MV-4-11 (cell line): ENCODE measurements at places on chromosomes 4 and X.

- no peak for DNase-seq
Observed at GRCh38 chrX:39176105-39176504, 374.8 kb downstream of the MID1IP1 start.

DNA sequence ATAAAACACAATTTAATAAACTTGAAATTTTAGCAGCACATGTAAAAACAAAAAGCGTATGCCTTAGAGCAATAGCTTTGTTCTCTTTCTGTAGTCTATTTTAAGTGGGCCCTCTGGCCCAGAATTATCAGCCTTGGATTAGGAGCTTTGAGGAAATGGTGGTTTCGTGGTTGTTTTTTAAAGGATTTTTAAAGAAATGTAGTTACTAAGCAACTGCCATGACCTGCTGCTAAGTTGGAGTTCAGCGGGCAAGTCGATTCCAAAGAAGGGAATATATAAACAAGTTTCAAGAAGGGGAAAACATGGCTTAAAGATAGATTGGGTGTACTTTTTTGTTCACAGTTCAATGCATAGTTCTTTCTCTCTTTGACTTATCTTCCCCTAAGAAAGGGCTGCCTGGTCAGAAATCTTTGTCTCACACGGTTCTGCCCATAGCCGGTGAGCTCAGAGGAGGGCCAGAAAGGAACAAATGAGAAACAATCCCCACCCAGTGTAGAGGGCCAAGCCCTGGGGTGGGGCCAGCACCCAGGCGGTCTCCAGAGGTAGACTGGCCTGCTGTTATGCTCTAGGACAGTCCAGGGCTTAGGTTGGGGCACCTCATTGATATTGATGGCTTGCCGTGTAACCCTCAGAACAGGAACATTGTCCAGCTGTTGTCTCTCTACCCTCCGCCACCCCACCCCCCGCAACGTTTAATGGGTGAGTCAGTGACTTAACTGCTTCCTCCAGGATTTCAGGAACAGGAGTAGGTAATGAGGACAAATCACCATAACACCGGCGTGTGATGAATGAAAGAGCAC, 32.5 kb downstream of the DLG3 start:
- peak; percentile 78 for DNase-seq

- no peak for DNase-seq
Observed at GRCh38 chrX:54358424-54359211, 772 bp upstream of the WNK3 start.

GRCh38 chr4:97987019-97987648, 156.1 kb downstream of the STPG2 start:
- DNase-seq, result no peak

- peak; percentile 36 for DNase-seq
Observed at GRCh38 chrX:9376111-9376510, 88.7 kb upstream of the TBL1X start.

DNA sequence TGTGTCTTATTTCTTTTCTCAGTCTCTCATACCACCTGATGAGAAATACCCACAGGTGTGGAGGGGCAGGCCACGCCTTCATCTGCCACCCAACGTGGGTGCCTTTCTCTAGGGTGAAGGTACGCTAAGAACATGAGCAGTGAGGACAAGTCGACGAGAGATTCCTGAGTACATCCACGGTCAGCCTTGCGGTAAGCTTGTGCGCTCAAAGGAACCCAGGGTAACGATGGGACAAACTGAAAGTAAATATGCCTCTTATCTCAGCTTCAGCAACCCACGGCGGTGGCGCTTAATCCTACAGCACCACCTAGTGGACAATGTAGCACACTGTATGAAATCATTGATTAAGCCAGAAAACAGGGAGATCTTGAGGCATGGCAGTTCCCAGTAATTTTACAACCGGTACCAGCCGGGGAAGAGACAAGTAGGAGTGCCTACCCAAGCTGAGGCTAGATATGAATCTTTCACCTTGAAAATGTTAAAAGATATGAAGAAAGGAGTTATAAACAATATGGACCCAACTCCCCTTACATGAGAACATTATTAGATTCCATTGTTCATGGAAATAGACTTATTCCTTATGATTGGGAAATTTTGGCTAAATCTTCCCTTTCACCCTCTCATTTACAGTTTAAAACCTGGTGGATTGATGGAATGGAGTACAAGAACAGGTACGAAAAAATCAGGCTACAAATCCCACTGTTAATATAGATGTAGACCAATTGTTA, 63.0 kb downstream of the ZNF732 start:
- DNase-seq, result peak; percentile 72

DNA sequence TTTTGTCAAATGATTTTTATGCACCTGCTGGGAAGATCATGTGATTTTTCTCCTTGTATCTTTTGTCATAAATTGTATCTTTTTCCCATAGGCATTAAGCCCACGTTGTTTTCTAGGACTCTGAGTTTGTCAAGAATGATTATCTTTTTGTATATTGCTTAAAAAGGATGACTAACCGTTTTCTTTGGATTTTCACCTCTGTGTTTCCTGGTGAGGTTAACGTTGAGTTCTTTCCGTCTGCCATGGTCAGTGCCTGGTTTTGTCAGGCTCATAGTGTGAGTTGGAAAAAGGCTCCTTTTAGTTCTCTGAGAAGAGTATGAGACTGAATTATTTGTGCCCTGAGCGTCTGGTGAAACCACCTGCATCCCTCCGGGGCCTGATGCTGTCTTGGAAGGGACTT, 21.9 kb downstream of the PCGF3 start:
- no peak for DNase-seq

- DNase-seq, result no peak
Observed at GRCh38 chrX:36035550-36035949, 116.0 kb downstream of the CFAP47 start.

- no peak for DNase-seq
Observed at GRCh38 chr4:24971192-24971591, 58.4 kb upstream of the CCDC149 start.

- DNase-seq, result no peak
Observed at GRCh38 chr4:120218981-120219380, 152.3 kb upstream of the MAD2L1 start.

DNA sequence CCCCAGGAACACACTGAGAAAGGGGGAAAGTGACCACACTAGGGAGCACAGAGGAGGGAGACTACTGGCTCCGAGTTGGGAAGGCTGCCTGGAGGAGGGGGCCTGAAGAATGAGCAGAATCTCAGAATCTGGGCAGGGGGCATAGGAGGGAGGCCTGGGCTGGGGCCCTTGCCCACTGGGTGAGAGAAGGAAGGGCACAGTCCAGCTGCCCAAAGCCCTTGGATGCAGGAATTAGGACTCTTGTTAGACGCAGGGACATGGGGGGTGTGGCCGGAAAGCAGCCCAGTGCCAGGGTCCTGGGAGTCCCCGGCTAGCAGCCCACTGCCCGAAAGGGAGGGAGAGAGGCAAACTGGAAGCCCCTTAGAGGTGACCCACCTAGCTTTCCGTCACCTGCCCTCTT, 1.9 kb upstream of the DUSP9 start:
- no peak for DNase-seq

- no peak for DNase-seq
Observed at GRCh38 chrX:20029728-20030127, 38.9 kb upstream of the BCLAF3 start.

DNA sequence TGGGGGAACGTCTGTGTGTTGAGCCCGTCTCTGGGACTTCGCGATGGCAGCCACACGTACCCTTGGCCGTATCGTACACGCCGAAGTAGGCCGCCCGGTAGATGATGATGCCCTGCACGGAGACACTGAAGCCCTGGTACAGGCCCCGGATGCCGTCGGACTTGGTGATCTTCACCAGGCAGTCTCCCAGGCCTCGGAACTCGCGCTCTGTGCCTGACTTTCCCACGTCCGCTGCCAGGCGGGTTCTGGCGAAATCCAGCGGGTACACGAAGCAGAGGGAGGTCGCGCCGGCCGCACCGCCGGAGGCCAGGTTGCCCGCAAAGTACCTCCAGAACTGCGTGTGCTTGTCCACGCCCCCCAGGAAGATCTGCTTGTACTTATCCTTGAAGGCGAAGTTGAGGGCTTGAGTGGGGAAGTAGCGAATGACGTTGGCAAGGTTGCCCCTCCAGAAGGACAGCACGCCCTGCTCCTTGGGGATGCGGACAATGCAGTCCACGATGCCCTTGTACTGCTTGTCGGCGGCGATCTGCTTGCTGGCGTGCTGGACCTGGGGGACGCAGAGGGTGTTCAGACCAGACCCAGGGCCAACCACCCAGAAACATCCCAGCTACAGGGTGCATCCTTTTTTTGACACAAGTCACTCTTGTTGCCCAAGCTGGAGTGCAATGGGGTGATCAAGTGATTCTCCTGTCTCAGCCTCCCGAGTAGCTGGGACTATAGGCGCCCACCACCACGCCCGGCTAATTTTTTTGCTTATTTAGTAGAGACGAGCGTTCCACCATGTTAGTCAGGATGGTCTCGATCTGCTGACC, 2.5 kb downstream of the SLC25A6 start:
- DNase-seq, result no peak

DNA sequence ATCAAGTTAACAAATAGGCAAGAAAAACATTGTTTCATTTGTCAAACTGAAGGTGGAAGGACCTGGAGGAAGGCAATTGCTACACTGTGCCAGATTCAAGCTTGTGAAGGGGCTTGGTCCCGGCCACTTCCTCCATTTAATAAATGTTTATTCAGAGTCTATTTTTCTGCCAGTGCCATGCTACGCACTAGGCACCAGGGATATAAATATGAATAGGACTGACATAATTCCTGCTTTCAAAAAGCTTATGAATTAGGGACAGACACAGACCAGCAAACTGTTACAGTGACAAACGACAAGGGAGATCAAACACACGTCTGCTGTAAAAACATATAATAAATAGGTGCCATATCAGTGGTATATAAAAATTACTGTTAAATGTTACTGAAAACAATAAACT, 571 bp downstream of the TLR6 start:
- DNase-seq, result peak; percentile 36

GRCh38 chr4:78774417-78774816, 1.7 kb upstream of the BMP2K start:
- peak; percentile 45 for DNase-seq

GRCh38 chrX:9846631-9847030, 60.4 kb downstream of the SHROOM2 start:
- DNase-seq, result no peak

GRCh38 chr4:37603070-37603468, 83.1 kb downstream of the RELL1 start:
- peak; percentile 61 for DNase-seq

DNA sequence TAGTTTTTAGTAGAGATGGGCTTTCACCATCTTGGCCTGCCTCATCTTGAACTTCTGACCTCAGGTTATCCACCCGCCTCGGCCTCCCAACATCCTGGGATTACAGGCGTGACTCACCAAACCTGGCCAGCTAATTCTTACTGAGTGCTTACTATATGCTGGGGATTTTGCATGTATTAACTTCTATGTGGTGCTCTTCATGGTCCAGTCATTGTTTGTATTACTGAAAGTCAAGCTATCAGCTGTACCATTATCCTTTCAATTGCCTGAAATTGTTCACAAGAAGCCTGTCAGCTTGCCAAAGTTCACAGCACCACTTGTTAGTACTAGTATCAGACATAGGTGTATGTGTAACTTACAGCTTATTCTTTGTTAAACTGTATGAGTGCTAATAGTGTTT, 1272.1 kb downstream of the ARAP2 start:
- no peak for DNase-seq
